ENCODE measurements at places on chromosomes 6 and 20. TPM values are rescaled to one million over a fixed set of nuclear protein-coding genes. Genes with fewer than 3 reads are reported as not detected.

DNA sequence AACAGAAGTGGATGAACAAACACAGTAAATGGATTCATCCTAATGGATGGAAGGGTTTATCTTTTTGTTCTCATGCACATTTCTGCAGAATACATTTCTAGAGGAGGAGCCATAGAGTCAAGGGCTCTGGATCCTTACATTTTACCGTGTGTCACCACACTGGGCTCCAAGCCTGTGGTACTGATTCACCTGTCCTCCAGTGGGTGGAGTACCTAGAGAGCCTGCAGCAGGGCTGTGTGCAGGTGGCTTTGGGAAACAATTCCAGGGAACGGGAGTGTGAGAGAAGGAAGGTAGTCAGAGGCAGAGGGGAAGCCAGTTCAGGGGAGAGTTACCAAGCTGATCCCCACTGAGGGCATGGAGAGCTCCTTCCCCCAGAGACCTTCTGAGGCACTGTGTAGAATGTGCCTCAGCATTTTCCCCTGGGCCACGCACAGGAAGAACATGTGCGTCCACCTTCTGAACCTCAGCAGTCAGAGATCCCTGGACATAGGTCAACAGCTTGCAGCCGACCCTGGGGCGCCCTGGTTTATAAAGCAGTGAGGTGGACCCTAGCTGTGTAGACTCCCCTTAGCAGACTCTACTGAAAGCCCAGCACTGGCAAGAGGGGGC lies 85.3 kb upstream of the SLC22A23 start:
- no peak for DNase-seq

DNA sequence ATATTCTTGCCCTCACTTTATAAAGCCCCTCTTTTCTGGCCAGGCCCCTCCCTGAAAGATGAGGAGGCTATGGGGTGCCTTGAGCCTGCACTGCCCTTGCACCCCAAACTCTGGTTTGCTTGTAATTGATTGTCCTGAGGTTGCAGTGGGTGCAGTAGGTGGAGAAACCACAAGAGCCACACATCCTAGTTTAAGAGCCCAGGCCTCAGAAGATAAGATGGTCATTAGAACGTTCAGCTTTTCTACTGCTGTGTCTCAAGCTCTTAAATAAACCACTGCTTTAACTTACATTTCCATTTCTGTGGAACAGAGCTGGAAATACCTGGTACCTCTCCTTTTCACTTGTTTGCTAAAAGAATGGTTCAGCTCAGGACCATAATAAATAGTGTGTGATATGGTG lies 9.0 kb downstream of the MRAP2 start:
- no peak for DNase-seq

- no peak for DNase-seq
Observed at GRCh38 chr6:47105469-47106178, 63.5 kb upstream of the ADGRF1 start.

- DNase-seq: no peak
Observed at GRCh38 chr20:63107449-63108200, 100.9 kb upstream of the BHLHE23 start.

DNA sequence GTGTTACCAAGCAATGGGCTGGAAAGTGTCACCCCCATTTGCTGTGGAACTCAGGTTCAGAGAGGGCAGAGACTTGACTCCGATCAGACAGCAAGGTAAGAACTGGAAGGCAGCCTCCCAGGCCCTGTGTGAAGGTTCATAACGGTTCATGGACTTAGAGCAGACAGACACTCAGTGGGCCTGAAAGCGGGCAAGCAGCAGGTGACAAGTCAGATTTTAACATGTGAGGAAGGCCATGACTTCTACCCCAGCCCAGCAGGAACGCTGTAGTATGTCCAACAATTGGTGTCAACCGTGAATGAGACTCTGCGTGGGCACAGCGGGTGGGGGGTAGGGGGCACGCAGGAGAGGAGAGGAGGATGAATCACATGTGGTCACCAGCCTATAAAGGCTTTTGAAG lies 217.6 kb upstream of the SNX9 start:
- DNase-seq: no peak

DNA sequence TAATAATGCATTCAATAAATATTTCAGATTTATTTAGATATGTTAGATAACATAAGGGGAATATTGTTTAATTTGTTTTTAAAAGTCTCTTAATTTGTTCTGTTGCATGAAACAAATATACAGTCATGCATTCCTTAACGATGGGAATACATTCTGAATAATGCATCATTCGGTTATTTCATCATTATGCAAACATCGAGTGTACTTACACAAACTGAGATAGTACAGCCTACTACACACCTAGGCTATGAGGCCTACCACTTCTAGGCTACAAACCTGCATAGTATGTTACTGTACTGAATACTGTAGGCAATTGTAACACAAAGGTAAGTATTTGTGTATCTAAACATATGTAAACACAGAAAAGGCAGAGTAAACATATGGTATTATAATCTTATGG lies 118.7 kb downstream of the EPHA7 start:
- DNase-seq: no peak

- DNase-seq: no peak
Observed at GRCh38 chr6:98777762-98778161, 56.6 kb upstream of the POU3F2 start.

DNA sequence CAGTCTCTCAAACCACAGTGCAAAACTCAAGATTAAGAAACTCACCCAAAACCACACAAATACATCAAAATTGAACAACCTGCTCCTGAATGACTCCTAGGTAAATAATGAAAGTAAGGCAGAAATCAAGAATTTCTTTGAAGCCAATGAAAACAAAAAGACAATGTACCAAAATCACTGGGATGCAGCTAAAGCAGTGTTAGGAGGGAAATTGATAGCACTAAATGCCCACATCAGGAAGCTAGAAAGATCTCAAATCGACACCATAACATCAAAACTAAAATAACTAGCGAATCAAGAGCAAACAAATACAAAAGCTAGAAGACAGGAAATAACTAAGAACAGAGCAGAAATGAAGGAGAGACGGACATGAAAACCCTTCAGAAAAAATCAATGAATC lies 70.5 kb downstream of the TBC1D32 start:
- DNase-seq: no peak

GRCh38 chr6:15343490-15344191 lies 97.8 kb downstream of the JARID2 start:
- DNase-seq: no peak

DNA sequence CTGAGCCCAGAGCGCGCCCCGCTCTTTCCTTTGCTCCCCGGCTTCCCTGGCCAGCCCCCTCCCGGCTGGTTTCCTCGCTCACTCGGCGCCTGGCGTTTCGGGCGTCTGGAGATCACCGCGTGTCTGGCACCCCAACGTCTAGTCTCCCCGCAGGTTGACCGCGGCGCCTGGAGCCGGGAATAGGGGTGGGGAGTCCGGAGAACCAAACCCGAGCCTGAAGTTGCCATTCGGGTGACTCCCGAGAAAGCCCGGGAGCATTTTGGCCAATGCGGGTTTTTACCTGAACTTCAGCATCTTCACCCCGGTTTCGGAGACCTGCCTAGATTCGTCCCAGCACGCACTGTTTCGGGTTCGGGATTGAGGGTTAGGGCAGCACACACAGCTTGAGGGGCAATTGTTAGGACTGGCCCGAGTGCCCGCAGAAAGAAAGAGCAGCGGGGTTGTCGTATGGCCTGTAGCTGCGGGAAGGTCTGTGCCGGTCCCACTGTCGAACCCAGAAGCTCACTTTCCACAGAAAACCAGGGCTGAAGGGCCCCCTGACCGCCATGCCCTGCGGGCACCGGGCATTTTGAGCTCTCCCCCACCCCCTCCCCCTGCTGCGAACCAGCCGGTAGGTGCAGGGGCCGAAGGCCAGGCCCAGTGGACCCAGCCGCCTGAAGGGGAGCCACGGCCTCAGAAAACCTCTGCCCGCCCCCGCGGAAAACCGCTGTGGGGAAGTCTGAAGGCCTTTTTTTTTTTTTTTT lies 2.1 kb downstream of the FOXP4 start:
- DNase-seq: no peak

DNA sequence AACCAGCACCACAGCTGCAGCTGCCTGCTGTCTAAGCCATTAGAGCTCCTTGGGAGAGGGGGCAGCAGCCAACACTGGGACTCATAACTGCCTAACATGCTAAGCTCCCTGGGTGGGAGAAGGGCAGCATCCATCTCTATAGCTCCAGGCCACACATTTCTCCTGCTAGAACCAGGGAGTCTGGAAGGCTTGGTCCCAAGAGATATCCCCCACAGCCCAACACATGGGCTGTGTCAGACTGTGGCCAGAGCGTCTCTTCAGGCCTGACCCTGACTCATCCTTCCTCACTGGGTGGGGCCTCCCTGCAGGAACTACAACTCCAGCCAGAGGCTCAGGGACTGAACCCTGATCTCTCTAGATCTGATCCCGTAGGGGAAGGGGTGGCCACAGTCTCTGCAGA lies 411.1 kb downstream of the HDGFL1 start:
- no peak for DNase-seq

DNA sequence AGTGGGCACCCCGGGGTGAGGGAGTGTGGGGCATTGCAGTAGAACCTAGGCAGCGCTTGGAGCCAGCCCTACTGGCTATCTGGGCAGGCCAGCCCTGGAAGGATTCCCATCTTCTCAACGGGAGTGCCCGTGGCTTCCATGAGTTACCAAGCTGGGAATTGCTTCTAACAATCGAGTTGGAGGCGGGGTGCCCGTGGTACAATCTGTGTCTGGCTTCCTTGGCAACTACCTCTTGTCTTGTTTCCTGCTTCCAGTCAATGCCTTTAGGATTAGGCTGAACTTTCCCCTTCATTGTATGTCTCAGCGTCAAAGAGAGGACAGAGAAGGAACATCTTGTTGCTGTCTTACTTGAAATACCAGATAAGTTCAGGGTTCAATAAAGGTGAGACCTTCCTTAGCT lies 33.3 kb downstream of the PPP1R14C start:
- no peak for DNase-seq

DNA sequence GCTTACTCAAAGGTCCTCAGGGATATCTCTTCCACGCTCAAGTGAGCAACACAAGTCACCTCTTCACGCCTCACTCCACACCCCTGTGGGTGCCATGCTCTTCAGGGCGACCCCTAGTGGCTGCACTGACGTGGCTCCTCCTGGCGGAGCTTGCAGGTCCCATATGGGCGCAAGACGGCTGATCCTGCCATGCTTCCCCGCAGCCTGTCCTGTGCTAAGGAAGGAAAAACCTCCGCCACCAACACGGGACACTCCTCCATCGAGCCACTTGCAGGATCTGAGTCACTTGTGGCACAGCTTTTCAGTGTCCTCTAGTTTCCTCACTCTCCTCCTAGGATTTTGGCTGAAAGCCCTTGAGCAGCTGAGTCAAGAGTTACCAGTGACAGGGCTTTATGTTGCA lies 90.7 kb downstream of the KHDC1L start:
- no peak for DNase-seq

- no peak for DNase-seq
Observed at GRCh38 chr20:25622450-25623224, 1.2 kb downstream of the NANP start.

- DNase-seq: no peak
Observed at GRCh38 chr20:63022501-63022900, 15.7 kb upstream of the BHLHE23 start.

DNA sequence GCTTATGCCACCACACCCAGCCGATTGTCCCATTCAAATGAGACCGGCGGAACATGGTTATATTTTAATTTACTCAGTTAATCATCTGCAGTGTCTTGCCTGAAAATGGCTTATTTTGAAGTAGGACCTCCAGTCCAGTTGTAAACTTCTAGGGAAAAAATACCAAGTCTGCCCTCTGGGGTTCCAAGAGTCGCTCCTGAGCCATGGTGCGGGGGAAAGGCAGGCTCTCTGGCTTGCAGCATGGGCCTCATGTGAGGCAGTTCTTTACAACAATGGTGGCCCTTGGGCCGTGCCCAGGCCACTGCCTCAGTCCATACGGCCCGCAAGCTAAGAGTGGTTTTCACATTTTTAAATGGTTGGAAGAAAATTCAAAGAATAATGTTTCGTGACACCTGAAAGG lies 62.7 kb upstream of the XRN2 start:
- no peak for DNase-seq

DNA sequence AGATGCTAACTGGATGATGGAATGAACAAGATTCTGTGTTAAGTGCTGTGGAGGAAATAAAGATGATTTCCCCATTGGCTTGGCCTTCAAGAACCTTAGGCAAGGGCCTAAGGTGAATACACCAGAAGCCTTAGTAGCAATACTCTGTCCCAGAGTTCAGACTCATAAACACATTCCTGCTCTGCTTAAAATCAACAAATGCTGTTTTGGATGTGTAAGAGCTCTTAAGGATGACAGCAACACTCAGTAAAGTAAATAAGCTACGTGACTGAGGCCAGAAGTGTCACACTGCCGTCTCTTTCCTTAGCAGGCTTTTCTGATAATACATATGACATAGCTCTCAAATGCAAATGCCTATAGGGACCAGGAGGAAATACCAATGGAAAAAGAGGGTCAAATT lies 90.6 kb downstream of the EYA2 start:
- no peak for DNase-seq

DNA sequence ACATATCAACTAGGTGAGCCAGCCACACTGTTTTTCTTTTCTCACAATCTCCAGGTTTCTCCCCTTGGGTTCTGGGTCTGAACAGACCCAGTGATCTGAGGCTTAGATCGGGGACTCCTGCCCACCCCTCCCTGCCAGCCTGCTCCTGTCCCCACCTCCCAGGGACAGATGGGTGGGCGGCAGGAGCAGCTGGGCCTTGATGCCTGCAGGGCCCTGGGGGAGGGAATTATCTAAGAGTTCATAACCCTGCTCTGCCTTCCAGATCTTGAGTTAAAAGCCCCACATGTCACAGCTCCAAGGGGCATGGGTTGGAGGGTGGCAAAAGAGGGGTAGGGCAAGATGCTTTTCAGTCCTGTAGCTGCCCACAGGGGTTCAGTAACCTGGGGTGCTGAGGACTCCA lies 5.2 kb upstream of the XKR7 start:
- no peak for DNase-seq

DNA sequence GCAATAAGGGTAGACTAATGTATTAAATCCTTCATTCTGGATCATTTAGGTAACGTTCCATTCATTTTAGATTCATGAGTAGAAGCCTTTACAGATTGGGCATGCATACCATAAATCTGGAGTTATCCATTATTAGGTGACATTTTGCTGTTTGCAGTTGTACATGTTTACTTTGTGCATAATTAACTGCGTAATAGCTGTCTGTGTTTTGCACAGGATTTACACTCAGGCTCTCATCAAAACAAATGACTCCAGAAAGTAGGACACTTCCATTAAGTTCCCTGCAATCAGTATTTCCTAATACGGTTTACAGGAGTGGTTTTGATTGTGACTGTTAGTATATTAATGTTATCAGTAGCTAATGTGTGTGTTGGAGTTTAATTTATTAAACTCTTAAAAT lies 997.4 kb downstream of the HACE1 start:
- DNase-seq: no peak

- no peak for DNase-seq
Observed at GRCh38 chr20:50559856-50560638, 49.9 kb downstream of the PTPN1 start.

Gene GPR6
- not detected for polyA plus RNA-seq

Gene CYP24A1
- polyA plus RNA-seq: 2.1 TPM

Gene PTCHD4
- 2.3 TPM for polyA plus RNA-seq

Gene HDGFL1
- polyA plus RNA-seq: not detected

Gene ALDH8A1
- polyA plus RNA-seq: 0.35 TPM

Gene HMGCLL1
- 0.33 TPM for polyA plus RNA-seq

Gene GJA1
- polyA plus RNA-seq: 261 TPM

Gene MDN1
- 14.6 TPM for polyA plus RNA-seq

Gene LIN28B
- not detected for polyA plus RNA-seq
